ENCODE measurements at places on chromosomes 3 and 15. TPM values are rescaled to one million over a fixed set of nuclear protein-coding genes. Genes with fewer than 3 reads are reported as not detected.

DTWD1 gene
- total RNA-seq, result 17.3 TPM

MAP6D1 gene
- 7.4 TPM for total RNA-seq

ZBBX gene
- not detected for total RNA-seq

IL20RB gene
- total RNA-seq, result 0.77 TPM

GOLGA6D gene
- not detected for total RNA-seq

RBP2 gene
- not detected for total RNA-seq

SPATA12 gene
- 0.62 TPM for total RNA-seq

STRA6 gene
- total RNA-seq, result 69.6 TPM

CIP2A gene
- total RNA-seq, result 19.0 TPM

TUSC7 gene
- total RNA-seq, result not detected

TMEM266 gene
- total RNA-seq, result 0.14 TPM

SCG5 gene
- 1.9 TPM for total RNA-seq

PODXL2 gene
- 11.3 TPM for total RNA-seq

SNURF gene
- total RNA-seq, result 13.7 TPM

ACSBG1 gene
- total RNA-seq, result 0.31 TPM

PTPN23 gene
- total RNA-seq, result 22.1 TPM

NAALADL2 gene
- total RNA-seq, result not detected

GHSR gene
- not detected for total RNA-seq

ALDH1L1 gene
- total RNA-seq, result 0.76 TPM

CTXN2 gene
- not detected for total RNA-seq

MME gene
- total RNA-seq, result not detected

CDC25A gene
- total RNA-seq, result 9.2 TPM

CPN2 gene
- total RNA-seq, result not detected

GATM gene
- 2.2 TPM for total RNA-seq

NDUFB5 gene
- total RNA-seq, result 55.3 TPM

EXD1 gene
- total RNA-seq, result not detected

SEMA3G gene
- total RNA-seq, result 0.04 TPM
